Non-pigmented ciliary epithelial cell (primary cell): ENCODE measurements at places on chromosomes 16 and 17.

GRCh38 chr16:726438-727290 lies at the start of the genes CCDC78 and HAGHL:
TSS of gene CCDC78 (minus strand) at chr16:726443. CDS start at chr16:726367, 76 bp downstream.
TSS of gene HAGHL (plus strand) at chr16:727106. CDS start at chr16:727510, 404 bp downstream.
- no peak for DNase-seq

GRCh38 chr17:69050999-69051775 lies 9.5 kb downstream of the ABCA9 start:
- no peak for DNase-seq

DNA sequence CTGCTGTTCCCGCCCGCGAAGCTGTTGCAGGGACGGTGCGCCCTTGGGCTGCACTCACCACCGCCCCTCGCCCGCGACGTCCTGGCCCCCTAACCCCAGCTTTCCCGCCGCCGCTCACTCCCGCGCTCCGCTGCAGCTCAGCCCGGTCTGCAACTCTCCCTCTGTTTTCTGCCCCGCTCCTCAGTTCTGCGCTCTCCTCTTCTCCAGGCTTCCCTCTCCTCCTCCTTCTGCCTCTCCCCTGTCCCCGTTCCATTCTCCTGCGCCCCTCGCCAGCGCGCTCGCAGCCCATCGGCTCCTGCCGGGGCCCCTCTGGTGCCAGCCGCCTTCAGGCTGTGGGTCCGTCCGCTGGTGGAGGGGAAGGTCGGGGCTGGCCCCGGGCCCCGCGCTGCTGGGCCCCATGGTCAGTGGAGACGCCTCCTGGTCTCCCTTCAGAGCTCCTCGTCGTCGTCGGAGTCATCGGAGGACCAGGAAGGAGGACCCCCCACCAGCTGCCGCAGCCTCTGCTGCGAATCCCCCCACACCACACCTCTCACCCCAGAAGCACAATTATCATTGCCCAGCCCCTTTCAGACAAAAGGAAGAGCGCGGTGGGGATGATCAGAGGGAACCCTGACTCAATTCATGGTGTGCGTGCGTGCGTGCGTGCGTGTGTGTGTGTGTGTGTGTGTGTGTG lies 223.2 kb upstream of the FOXF1 start:
- no peak for DNase-seq

DNA sequence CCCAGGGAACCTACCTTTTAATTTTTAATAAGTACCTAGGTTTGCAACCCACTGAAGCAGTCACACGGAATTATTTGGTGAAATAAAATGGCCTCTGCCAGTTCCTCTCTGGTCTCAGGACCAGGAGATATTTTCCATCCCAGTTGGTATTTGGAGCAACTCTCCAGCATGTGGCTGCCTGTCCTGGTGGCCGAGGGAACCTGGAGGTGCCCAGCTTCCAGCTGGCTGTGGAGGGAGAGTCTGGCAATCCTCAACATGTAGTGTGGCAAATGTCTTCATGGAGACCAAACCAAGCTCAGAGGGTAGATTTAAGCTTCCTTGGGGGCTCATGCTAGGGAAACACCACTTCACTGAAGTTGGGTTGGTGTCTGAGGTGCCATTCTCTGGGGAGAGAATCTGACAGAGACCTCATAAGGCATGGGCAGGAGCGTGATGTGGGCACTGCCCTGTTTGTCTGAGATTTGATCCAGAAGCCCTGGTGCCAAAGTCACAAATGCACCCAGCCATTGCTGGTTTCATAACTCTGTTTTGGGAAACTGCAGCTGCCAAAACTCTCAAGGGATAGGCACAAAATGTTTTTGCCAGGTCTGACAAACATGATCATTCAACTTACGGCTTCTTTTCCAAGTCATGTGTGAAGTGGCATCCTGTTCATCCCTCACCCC lies 2.8 kb downstream of the MT1X start:
- DNase-seq = no peak

DNA sequence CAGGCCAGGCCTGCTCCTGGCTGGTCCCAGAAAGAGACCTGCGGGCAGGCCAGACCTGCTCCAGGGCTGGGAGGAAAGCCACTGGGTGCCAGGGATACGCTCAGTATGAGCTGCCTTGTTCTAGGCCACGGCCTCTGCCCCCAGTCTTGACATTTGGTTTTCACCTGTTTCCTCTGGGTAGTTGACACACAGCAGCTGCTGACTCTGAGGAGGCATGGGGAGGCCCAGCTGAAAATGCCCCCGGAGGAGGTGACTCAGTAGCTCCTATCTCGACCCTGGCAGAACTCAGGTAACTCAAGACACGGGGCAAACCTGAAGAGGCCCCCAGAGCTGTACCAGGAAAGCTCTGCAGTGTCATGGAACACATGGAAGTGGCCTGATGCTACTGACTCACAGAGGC lies 13.9 kb upstream of the ADGRG1 start:
- no peak for DNase-seq

DNA sequence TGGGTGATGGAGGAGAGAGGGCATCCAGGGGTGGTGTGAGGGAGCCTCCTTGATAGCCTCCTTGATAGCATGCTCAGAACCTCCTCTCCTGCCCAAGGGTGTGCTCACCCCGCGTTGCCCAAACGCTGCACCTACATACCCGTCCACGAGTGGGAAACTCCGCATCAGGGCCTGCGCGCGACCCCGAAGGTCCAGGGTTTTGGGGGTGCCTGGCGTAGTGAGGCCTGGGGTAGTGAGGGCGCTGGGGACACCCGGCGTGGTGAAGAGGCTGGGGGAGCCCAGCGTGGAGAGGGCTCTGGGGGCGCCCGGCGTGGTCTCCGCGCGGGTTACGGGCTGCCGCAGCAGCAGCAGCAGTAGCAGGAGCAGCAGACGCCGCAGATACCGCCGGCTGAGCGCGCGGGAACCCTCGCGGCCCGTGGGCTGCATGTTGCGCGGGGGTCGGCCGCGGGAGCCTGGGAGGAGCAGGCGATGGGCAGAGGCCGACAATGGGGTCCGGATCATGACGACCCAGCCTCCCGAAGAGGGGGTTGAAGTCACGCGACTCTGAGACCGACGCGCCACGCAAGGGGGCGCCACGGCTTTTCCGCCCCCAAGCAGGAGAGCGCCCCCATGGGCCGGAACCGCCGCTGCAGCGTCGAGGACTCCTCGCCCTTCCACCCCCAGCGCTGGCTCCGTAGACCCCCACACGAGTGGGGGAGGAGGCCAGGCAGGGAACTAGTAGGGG lies at the start of gene DPEP3:
Gene DPEP3 (minus strand): TSS at position 545 of the 724 bp plus-strand sequence. CDS start 119 bp downstream, at position 426.
- DNase-seq = no peak

DNA sequence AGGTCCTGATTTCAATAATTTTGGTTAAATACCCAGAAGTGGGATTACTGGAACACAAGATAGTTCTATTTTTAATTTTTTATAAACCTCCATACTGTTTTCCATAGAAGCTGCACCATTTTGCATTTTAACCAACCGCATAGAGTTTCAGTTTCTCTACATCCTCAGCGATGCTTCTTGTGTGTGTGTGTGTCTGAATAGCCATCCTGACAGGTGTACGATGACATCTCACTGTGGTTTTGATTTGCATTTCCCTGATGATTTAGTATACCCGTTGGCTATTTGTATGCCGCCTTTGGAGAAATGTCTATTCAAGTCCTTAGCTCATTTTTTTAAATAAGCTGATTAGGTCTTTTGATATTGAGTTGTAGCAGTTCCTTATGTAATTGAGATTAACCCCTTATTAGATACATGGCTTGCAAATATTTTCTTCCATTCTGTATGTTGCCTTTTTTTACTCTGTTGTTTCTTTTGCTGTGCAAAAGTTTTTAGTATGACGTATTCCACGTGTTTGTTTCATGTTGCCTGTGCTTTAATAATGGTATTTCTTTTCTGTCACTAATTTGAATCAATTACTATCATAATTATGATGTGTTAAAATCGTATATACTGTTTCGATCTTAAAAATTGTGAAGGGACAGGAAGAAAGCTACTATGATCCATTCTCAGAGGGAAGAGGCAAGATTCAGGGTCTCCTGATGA lies 227.2 kb upstream of the MON1B start:
- DNase-seq = no peak

- DNase-seq = no peak
These were observed 41.7 kb upstream of the CREBBP start for GRCh38 chr16:3922241-3922640.

DNA sequence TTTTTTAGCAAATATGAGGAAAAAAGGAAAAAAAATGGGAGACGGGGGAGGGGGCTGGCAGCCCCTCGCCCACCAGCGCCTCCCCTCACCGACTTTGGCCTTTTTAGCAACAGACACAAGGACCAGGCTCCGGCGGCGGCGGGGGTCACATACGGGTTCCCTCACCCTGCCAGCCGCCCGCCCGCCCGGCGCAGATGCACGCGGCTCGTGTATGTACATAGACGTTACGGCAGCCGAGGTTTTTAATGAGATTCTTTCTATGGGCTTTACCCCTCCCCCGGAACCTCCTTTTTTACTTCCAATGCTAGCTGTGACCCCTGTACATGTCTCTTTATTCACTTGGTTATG lies 1.2 kb upstream of the TMEM88 start:
- DNase-seq = no peak

- no peak for DNase-seq
These were observed 61.4 kb downstream of the CREBBP start for GRCh38 chr16:3819175-3819527.

DNA sequence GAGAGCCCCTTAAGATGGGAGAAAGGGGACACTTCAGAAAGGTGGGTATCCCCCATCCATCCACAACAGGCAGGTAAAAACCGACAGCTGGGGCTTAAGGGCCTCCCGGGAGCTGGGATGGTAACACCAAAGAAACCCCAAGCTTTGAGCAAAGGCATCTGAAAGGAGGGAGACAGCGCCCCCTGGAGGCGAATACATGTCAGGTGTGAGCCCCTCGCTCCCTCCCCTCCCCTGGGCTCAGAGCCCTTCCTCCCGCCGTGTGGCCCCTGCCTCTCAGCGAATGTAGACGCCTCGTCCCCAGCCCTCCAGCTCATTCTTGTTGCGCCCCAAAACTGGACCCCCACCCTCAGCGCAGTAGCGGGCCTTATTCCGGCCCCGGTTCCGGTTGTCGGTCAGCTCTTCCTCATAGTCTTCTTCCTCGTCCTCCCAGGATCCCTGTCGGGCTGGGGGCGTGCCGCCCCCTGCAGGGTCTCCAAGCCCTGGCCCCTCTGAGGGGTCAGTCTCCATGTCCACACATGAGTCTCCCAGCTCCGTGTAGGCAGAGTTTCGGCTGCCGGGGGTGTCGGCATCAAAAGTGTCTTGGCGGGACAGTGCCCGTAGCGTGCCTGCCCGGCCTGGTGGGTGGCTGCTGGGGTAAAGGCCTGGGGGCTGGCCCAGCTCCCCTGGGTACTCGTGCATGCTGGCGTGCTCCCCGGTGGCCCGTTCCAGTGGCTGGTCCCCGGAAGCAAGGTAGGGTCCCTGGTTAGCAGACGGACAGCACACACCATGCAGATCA lies 9.1 kb upstream of the ARL5C start:
- no peak for DNase-seq

- no peak for DNase-seq
These were observed 1.2 kb downstream of the DUSP14 start for GRCh38 chr17:37490638-37491614.

GRCh38 chr16:76984196-76984595 lies 206.8 kb upstream of the MON1B start:
- no peak for DNase-seq

DNA sequence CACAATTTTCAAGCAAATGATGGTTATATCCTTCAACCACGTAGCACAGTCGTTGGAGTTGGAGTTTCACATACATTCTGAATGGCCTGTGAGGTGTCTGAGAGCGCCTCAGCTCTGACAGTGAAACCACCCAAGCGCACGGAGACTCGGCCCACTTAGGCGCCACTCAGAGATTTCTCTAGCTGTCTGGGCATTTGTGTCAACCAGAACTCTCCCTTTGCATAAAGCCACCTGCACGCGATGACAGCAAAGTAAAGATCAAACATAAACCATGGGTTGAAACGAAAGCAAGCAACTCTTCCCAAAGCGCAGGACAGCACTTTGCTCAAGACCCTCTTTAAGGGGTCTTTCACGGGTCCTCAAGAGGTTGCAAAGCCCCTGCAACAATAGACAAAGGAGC lies 533 bp downstream of the SLC6A4 start:
- DNase-seq = no peak

GRCh38 chr17:50356892-50357510 lies 11.1 kb downstream of the XYLT2 start:
- DNase-seq = no peak

GRCh38 chr16:79449067-79449769 lies 151.3 kb downstream of the MAF start:
- no peak for DNase-seq

DNA sequence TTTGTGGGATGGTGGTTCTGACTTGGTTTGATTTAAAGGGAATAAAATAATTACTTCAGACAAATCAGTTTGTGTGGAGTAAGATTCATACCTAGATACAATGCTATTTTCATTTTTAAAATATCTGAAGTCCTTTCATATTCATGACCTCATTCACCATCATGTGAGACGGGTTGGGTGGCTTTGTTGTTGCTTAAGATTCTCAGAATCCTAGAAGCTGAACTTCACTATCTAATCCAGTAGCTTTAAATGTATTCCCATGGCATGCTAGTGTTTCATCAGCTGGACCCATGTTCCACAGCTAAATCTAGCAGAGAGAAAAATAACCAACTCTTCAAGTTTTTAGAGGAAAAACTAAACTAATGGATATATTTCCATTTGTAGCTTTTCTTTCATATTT lies 2.7 kb upstream of the AMFR start:
- DNase-seq = no peak

GRCh38 chr16:80014241-80014939 lies 413.9 kb upstream of the MAF start:
- DNase-seq = no peak

- no peak for DNase-seq
These were observed 2.6 kb downstream of the FN3KRP start for GRCh38 chr17:82718986-82719685.

DNA sequence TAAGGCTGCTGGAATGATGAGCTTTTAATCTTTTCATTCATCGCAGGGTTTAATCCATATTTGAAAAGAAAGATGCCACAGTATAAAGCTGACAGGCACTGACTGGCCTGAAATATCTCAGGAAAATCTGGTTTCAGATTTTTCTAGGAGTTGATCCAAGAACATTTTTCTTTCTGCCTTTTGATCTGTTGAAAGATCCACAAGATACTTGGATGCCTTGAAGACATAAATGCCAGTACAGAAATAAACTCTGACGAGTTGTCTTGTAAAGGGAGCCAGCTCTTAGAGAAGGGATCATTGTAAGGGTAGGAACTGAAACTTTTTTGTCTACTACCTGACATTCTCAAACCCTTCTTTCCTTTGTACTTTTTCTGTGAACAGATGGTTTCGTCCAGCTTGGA lies 25.4 kb upstream of the KRT20 start:
- DNase-seq = no peak

GRCh38 chr17:83037874-83038165 lies 41.6 kb upstream of the METRNL start:
- DNase-seq = no peak

GRCh38 chr16:80233097-80233835 lies 307.5 kb upstream of the DYNLRB2 start:
- no peak for DNase-seq

GRCh38 chr17:38402897-38403296 lies 25.4 kb upstream of the ARHGAP23 start:
- DNase-seq = no peak

DNA sequence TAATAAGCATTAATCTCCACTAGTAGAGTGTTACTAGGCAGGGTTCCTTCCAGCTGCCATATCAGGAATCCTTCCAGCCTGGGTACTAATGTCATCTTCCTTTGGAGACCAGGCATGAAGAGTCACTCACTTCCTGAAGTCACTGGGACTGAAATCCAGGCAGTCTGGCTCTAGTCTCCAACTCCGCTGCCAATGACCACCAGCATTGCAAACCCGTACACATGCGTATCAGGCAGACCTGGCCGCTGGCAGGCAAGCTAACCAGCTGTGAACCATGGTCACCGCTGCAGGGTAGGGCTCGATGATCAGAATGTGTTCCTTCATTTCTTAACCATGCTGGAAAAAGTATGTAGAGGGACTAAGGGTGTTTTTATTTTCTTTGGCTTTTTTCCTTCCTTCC lies 255.5 kb downstream of the CDH13 start:
- no peak for DNase-seq

GRCh38 chr17:15381707-15382106 lies 40.3 kb upstream of the TEKT3 start:
- DNase-seq = no peak
